ENCODE measurements at places on chromosomes 13 and 19.

DNA sequence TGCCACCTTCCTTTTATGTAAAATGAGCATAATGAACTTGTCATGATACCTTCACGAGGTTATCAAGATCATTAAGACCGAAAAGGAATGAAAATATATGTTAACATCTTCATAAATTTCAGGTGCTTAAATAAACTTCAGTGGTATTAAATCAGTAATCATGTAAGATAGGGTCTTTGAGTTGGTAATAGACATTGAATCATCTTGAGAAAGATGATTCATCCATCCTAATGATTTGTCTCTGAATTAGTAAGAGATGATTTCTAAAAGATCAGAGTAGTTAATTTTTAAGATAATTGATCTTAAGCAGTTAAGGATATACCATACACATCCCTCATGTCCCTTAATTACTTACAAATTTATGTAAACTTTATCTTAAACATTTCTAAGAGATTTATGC lies 52.0 kb downstream of the COG3 start:
- DNase-seq = no peak

DNA sequence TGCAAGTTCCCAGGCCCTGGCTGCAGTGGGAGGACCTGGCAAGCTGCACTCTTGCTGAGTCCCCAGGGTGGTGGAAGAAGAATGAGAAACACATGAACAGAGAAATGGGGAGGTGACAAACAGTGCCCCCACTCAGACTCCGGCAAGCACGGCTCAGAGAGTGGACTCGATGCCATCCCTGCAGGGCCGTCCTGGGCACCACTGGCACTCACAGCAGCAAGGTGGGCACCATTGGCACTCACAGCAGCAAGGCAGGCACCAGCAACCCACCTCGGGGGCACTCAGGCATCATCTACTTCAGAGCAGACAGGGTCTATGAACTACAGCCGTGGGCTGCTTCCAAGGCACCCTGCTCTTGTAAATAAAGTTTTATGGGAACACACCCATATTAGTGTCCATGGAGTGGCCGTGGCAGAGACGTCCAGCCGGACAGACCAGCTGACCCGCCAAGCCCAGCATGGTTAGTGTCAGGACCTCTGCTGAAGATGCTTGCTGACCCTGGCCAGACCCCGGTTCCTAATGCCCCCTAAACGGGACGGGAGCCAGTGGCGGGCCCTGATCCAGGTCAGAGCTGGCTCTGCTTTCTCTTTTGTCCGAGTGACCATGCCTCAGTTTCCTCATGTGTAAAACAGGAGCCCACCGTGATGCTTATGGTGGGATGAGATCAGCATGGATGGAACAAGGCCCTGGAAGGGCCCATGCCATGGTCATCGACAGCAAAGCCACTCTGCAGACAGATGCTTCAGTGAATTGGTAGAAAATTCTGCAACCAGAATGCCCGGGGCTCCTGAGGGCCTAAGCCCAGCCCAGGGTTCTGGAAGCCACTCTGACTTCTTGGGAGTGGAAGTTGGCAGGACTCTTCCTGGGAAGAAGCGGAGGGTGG lies 2.1 kb upstream of the F10 start:
- DNase-seq = no peak

DNA sequence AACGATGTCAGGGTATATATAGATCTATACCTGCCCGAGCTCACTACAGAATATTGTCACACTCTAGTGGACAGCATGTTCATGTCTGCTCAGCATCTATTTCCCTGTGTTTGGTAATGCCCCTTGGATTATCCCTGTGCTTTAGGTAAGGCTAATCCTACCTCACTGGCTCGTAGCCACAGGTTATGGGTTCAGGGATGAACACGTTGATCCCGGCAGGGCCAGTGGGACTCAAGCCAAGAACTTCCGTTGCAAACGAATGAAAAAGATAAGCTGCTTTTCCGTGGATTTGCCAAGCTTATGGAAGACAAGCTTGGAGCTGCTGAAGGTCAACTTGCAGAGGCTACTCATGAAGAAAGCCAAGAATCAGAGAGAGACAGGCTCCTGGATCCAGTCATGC lies 400.0 kb upstream of the TSHZ3 start:
- DNase-seq = no peak

DNA sequence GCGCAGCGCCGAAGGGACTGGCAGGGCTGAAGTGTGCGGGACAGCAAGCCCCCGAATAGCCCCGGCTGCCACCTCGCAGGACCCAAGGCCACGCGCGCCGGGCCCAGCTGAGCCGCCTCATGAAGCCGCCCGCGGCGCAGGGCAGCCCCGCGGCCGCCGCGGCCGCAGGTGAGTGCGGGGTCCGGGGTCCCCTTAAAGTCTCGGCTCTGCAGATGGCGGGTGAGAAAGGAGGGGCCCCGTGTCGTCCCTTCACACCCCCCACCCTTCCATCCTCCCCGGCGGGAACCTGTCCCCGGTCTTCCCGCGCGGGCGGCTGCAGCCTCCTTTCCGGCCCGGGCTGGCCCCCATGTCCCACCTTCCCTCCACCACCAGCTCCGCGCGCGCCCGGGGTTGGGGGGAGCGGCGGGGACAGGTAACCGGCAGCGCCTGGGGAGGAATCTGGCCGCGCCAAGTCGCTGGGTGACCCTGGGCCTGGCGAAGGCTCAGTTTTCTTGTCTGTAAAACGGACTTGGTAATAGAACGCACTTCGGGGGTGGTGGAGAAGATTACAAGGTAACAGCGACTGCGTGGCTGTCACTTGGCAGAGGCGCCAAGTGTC lies 338 bp downstream of the RGCC start:
- no peak for DNase-seq

- DNase-seq = no peak
Measured at GRCh38 chr19:7926727-7927604, 1.0 kb upstream of the CTXN1 start.

GRCh38 chr13:81872581-81872980 lies 1531.7 kb upstream of the SPRY2 start:
- no peak for DNase-seq

- no peak for DNase-seq
Measured at GRCh38 chr19:10454267-10454666, 33.9 kb downstream of the PDE4A start.

GRCh38 chr19:5170329-5170745 lies 170.3 kb downstream of the PTPRS start:
- peak; percentile 49 for DNase-seq

DNA sequence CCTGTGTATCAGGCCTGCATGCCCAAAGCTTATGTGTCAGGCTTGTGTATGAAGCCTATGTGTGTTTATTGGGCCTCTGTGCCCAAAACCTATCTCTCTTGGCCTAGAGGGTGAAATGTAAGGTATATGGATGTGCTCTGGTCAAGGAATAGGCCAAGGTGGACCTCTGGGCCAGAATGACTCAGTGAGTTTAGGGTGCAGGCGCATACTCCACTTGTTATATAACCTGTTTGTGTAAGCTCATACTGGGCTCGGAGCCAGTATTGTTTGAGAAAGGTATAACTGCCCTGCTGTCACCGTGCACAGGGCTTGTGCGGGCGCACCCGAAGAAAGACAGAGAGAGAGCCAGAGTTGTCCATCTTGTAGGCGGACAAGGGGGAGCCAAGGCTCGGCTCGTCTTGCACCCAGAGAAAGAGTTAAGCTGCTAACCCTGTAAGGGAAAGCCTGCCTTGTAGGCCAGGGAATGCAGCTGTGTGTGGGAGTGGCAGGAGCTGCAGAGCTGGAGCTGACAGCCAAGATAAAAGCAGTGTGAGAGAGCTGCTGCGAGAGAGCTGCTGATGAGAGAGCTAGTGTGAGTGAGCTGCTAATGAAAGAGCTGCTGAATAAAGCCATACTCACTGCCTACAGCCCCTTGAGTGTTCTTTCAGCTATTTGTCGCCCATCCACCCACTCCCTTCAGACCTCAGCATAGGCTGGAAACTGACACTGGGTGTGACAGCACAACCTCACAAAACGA lies 43.4 kb upstream of the N4BP2L1 start:
- no peak for DNase-seq

- DNase-seq = no peak
Measured at GRCh38 chr19:49558591-49558990, 21.8 kb downstream of the NOSIP start.
